ENCODE measurements at places on chromosomes 6 and 20.

- DNase-seq: no peak
Observed at GRCh38 chr6:147078602-147079001, 125.6 kb upstream of the STXBP5 start.

DNA sequence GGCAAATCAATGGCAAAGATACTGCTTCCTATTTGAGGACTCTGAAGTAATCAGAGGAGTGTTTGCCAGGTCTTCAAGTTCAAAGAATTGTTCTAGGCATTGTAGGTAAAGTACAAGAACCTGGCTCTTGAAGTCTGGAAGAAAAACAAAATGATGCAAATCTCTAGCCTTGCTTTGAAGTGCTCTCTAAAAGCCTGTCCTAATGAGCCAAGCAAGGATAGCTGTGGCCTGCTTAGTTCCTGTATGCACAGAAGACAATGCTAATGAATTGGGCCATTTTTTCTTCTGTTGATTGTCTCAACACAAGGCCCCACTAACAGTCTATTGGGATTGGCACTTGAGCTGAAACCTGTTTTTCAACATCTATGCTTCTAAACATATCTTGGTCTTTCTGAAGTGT lies 165.0 kb upstream of the POU3F2 start:
- no peak for DNase-seq

DNA sequence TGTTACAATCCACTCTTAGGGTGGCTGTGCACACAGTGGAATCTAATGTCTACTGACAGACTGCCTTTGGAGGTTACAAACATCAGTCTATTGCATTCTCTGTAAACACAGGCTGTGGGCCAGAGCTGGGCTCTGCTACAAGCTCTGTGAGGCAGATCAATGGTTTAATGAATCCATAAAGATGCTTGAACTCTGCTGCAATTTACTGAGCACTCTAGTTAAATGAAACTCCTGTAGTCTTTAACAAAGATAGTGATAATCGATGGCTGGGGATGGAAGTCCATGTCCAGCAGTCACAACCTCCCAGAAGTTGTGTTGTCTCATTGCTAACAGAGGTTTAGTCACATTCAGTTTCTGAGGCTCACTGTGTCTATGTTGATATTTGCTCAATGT lies 50.5 kb downstream of the SOBP start:
- DNase-seq: no peak

GRCh38 chr6:104728448-104728847 lies 131.3 kb downstream of the HACE1 start:
- DNase-seq: no peak

GRCh38 chr20:36344517-36345132 lies 38.5 kb downstream of the DLGAP4 start:
- no peak for DNase-seq

DNA sequence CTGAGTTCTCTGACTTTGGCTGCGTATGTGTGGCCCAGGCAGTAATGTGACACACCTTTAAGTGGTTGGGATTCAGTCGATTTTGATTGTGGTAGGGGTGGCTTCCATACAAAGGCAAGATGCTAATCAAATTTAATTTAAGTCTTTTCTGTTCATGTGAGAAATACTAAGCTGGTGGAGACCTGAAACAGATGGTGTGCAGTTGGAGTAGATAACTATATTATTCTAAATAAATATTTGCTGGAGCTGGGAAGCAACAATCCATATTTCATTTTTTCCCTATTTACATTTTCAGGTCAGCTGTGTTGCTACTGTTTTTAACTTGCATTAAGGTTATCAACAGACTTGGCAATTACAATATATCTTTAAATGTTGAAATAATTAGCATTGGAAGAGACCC lies 67.4 kb upstream of the C20orf144 start:
- no peak for DNase-seq

GRCh38 chr20:47044938-47045337 lies 150.3 kb downstream of the EYA2 start:
- DNase-seq: no peak

GRCh38 chr6:35710241-35710847 lies 21.6 kb upstream of the FKBP5 start:
- DNase-seq: no peak

GRCh38 chr6:70708448-70708847 lies 40.8 kb downstream of the SMAP1 start:
- DNase-seq: no peak

DNA sequence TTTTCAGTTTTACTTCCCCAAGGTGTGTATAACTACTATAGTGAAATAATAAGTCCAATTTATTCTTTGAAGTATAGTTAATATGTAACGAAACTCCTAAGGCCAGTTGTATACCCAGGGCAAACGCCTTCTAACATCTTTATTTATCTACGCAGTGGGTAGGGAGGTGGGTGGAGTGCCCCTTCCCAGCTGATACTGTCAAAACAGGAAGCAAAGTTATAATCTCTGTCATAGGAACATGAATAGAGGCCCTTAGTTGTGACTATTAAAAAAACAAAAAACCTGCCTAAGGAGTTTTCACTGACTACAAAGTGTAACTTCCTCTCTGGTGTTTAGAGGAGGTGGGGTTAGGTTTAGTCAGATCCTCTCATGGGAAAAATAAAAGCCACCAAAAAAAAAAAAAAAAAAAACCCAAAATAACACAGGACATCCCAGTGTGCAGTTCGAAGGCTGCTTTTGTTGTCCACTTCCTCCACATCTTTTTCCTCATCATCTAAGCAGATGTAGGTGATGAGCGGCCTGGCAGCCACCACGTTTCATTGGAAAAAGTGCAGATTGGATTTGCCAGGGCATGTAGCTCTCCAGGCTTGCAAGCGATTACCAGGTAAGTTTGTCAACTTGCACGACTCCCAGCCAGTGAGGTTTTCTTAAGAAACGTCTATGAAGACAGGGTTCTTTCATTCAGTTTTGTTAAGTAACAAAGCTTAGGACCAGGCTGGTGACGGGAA lies 58.7 kb downstream of the UTRN start:
- peak; percentile 41 for DNase-seq

- no peak for DNase-seq
Observed at GRCh38 chr6:123869334-123869733, 65.7 kb downstream of the NKAIN2 start.

DNA sequence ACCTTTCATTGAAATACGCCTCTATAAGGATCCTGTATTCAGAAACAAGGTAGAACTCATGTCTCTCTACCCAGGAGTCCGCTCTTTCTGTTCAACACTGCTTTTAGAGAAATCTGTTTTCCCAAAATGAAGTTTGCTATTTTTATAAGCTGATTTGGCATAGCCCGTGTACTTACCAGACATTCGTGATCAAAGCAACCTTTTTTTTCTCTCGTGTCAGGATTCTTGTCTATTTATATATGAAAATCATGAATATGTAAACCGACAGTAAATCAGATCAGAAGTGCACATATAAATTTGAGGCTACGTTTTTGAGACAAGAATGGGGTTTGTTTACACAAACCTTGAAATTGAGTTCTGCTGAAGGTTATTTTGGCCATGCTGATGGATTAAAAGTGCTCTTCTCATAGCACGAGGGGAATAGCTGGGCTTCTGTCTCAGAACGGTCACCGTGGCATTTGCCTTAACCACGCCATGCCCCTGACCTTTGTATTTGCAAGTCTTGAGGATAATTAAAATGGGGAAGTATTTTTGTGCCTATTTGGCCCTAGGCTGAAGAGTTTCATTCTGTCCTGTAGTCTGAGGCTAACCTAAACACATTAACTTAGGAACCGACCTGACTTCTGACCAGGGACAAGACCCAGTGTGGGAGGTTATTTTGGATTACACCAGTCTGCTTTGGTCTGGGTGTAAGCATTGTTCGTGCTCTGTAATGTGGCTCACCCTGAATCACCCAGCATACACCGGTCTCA lies 118.6 kb downstream of the MAP3K4 start:
- no peak for DNase-seq

DNA sequence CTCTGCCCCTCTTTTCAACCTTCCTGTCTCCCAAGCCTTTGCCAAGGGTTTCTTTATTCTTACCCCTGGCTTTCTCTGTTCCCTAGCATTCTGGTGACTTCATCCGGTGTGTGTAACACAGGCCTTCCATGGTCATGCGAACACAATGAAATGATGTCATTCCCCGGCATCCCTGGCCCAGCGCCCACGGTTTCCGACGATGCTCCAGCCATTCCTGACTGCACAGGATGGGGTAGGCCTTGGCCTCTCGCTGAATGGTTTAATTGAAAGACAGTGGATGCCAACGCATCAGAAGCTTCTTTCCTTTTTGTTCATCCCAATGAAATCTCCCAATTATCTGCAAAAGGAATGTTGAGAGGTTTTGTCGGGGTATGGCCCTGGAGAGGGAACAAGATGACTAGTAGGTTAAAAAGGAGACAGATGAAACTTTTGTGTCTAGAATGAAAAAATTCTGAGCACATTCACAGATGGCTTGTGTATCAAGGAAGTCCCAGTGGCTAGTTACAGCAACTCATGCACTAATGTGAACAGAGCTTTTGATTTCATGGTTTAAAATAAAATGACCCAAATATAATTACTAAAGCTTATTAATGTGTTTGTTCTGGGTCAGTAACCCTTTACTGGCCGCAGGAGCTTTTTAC lies 655.0 kb downstream of the QKI start:
- DNase-seq: no peak

DNA sequence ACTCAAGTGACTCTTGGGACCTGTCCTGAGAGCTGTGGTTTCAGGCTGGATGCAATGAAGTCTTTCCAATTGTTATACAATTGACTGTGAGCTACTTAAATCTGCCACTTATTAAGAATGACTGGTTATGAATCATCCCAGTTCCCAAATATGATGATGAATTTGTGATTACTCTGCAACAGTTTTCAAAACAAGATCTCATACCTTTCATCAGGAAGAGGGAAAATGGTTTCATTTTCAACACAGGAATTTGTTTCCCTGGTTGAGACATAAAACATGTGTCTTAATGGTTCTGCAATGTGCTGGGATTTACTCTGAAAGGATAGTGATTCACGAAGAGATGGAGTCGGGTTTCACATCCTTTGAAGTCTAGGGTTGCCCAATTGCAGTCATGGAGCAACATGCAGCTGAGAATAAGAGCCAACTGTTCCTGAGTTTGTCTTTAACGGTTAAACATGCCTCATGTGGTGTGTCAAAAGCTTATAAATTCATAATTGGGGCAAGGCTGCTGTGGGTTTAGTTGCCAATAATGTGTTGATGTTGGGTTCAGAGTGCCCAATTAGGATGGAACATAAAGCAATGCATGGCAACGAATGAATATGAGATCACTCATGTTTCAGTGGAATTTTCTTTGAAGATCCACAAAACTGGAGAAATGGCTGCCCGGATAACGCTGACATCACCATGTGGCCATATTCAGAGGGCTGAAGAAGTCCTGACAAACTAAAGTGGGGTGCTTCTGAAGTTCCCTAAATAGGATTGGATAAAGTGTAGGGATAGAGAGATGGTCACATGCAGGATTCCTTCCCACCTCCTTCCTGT lies 41.0 kb downstream of the CYP24A1 start:
- no peak for DNase-seq

DNA sequence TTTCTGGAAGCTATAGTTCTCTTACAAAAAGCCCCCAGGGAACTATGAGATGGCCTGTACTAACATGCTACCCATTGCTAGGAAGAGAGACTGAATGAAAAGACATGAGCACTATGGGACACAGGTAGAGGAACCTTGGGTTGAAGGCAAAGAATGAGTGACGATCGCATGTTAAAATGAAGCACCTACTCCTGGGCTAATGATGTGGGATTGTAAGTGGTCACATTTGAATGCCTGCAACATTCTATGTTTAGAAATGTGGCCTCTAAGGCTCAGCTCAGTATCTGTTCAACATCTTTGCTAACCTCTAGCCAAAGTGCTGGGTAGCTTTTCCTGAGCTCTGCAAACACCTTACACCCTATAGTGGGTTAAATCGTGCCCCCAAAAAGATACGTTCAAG lies 5.2 kb upstream of the ZC3H12D start:
- DNase-seq: no peak

GRCh38 chr6:85747093-85747492 lies 104.4 kb upstream of the SYNCRIP start:
- DNase-seq: no peak

DNA sequence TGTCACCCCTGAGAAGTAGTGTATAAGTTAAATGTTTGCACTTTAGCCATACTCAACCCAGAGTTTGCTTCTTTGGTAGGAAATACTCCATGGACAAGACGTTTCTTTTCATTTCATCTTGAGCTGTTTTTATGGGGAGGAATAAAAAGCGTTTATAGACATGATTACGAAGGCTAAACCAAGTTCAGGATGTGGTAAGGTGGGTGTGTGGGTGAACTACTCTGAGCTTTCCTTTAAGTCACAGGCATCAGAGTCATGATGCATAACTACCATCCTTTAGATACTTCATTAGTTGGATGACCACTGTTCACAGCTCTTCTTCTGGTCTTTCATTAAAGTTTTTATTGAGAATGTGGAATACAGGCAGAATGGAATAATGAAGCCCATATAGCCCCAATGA lies 48.9 kb downstream of the EBF4 start:
- no peak for DNase-seq

DNA sequence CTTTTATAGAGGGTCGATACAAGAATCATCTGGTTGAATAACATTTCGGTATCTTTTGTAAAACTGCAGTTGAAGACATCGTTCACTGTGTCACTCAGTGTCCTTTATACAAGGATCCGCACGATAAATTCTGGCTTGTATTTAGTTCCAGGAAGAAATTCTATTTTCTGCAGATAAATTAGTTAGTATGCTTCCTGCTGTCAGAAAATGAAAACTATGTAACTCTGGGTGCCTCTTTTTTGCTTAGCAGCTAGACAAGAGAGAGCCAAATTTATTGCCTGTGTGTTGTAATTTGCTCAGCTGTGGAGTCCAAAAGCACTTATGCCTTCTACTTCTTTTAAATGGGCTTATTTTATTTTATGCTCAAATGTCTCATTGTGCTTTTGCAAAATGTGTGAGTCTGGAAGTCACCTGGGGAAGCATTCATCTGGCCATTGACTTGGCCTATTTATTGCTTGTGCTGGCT lies 56.5 kb upstream of the KCNK16 start:
- DNase-seq: no peak

DNA sequence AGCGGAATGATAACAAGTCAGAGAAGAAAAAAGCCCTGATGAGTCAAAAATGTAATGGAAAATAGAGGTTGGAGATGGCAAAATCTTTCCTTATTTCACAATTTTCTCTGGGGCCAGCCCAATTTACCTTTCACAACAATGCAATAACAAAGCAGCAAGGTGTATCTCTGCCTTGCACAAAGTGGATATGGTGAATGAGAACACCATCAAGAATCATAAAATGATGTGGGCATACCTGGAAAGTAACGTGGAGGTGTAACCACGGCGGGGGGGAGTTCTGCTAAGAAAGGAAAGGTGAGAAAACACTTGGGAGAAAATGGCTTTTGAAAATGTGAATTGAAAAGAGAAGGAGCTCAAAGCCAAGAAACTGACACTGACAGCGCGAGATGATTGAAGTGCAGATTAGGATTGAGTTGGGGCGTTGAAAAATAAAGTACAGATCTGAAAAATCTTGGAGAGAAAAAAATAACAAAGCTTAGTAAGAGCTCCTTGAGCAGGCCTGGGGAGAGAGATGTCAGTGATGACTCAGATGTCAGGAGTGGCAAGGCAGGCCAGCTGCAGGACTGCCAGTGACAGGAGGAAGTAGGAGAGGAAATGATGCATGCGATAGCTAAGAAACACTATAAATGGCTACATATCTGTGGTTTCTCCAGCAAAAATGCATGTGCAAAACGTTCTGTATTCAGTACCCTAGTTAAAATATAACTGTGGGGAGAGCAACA lies 26.2 kb downstream of the ARHGAP18 start:
- no peak for DNase-seq

GRCh38 chr6:157989541-157990289 lies 8.1 kb downstream of the SYNJ2 start:
- DNase-seq: no peak

- DNase-seq: no peak
Observed at GRCh38 chr6:83511901-83512681, at the start of gene PRSS35. PRSS35 (plus strand) TSS chr6:83512534; CDS start chr6:83523442, 10,908 bp downstream.
